ENCODE measurements at places on chromosomes 12 and 14. TPM values are rescaled to one million over a fixed set of nuclear protein-coding genes. Genes with fewer than 3 reads are reported as not detected.

- H3K36me3 ChIP-seq, result no peaks in the 10 kb centered on the region
- no peaks in the 10 kb centered on the region for H3K4me1 ChIP-seq
- H3K27ac ChIP-seq, result no peak overlapping the region
- peaks cover 2% of the 10 kb centered on the region for H3K27me3 ChIP-seq
- no peak overlapping the region for H3K4me3 ChIP-seq
- DNase-seq, result no peak
Observed at GRCh38 chr12:8564656-8565055, 24.0 kb upstream of the CLEC4E start.

DNA sequence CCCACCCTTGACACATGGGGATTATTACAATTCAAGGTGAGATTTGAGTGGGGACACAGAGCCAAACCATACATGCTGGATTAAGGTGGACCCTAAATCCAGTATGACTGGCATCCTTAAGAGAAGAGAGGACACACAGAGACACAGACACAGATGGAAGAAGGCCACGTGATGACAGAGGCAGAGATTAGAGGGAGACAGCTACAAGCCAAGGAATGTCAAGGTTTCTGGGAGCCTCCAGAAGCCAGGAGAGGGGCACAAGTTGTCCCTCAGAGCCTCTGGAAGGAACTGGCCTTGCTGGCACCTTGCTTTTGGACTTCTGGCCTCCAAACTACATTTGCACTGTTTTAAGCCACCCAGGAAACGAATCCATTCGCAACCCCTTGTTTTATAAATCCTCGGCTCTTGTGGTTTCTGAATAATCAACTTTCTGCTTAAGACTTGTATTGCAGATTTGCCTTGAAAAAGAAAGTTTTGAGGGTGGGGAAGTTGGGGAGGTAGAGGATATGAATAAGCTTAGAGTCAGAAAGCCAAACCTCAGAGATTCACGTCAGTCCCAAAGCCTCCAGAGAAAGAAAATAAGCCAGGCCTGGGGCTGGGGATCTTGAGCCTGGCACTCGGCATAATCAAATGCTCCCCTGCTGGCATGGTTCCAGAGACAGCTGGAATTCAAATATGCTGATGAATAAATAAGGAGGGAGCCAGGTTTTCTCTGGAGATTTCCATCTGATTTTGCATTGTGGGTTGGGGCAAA, 224.2 kb upstream of the PWP1 start:
- no peaks in the 10 kb centered on the region for H3K36me3 ChIP-seq
- H3K4me1 ChIP-seq, result no peaks in the 10 kb centered on the region
- H3K27me3 ChIP-seq, result no peaks in the 10 kb centered on the region
- no peak overlapping the region for H3K27ac ChIP-seq
- DNase-seq, result no peak

Gene SLC22A17
- 1.9 TPM for total RNA-seq

DNA sequence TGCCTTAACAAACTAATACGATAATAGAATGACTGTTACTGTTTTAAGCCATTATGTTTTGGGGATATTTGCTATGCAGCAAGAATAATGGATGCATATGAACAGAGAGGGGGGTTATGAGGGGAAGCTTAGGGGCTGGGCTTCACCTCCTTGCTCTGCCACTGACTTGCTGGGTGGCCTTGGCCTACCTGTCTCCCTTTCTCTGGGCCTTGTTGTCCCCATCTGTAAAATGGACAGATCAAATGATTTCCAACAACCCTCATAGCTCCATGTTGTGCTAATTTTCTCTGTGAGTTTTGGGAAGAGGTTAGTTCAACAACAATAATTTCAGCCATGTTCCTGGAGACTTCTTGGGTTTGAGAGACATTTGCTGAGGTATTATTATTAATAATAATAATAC, 119.6 kb downstream of the VRK1 start:
- no peak for DNase-seq
- no peaks in the 10 kb centered on the region for H3K36me3 ChIP-seq
- no peak overlapping the region for H3K4me3 ChIP-seq
- no peak overlapping the region for H3K27ac ChIP-seq

Gene FBLN5
- total RNA-seq, result 28.6 TPM

DNA sequence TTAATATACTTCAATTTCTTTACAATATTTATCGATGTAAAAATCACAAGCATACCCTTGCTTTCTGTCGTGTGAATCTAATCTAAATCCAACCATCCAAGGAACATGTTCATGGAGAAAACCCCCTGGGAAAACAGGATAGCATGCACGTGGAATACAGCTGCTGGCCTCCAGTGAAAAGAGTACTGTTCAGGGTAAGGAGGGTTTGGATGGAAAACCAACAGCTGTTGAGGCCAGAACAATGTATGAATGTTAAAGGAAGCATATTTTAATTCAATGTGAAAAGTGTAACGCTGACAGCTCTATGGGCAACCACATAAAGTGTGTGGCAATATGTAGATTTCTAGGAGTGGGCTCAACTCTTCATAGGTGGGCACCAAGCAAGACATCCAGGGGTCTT, 344.0 kb downstream of the TMEM132D start:
- H3K4me3 ChIP-seq, result no peak overlapping the region
- no peaks in the 10 kb centered on the region for H3K4me1 ChIP-seq
- no peak for DNase-seq
- H3K27ac ChIP-seq, result no peak overlapping the region

- no peak overlapping the region for H3K4me3 ChIP-seq
- H3K36me3 ChIP-seq, result no peaks in the 10 kb centered on the region
- no peaks in the 10 kb centered on the region for H3K27me3 ChIP-seq
- H3K4me1 ChIP-seq, result no peaks in the 10 kb centered on the region
Observed at GRCh38 chr14:56059054-56059453, 59.2 kb upstream of the PELI2 start.

DNA sequence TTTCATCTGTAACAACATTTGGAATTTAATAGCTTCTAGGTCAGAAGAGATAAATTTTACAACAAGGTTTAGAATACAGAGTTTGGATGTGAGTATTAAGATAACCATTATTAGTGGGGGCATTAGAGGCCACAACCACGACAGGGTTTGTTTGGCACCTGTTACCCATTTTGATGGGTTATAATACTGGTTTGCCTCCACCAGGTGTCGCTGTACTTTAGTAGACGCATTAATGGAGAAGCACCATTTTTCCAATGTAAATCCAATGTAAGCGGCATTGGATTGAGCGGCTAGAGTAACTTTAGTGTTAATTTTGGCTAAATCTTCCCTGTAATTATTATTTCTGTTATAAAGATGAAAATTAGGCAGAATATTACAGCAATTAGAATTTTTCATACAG, 136.2 kb downstream of the SLCO1B3 start:
- H3K36me3 ChIP-seq, result no peaks in the 10 kb centered on the region
- H3K27me3 ChIP-seq, result no peaks in the 10 kb centered on the region
- H3K27ac ChIP-seq, result no peak overlapping the region
- H3K4me3 ChIP-seq, result no peak overlapping the region
- no peak for DNase-seq

GRCh38 chr14:57831981-57832380, 33.9 kb downstream of the SLC35F4 start:
- H3K27ac ChIP-seq, result no peak overlapping the region
- H3K4me1 ChIP-seq, result no peaks in the 10 kb centered on the region
- DNase-seq, result no peak
- no peaks in the 10 kb centered on the region for H3K27me3 ChIP-seq

GRCh38 chr12:84561351-84561750, 351.2 kb downstream of the SLC6A15 start:
- H3K36me3 ChIP-seq, result no peaks in the 10 kb centered on the region
- no peak overlapping the region for H3K4me3 ChIP-seq
- no peaks in the 10 kb centered on the region for H3K27me3 ChIP-seq
- no peak for DNase-seq
- H3K27ac ChIP-seq, result no peak overlapping the region

Gene FAM234B
- total RNA-seq, result 4.0 TPM

GRCh38 chr14:90332271-90332584, 487 bp upstream of the NRDE2 start:
- DNase-seq, result no peak
- H3K27me3 ChIP-seq, result peaks cover 15% of the 10 kb centered on the region
- H3K27ac ChIP-seq, result peak overlapping the region; percentile 88
- peak overlapping the region; percentile 76 for H3K4me3 ChIP-seq
- H3K36me3 ChIP-seq, result no peaks in the 10 kb centered on the region

DNA sequence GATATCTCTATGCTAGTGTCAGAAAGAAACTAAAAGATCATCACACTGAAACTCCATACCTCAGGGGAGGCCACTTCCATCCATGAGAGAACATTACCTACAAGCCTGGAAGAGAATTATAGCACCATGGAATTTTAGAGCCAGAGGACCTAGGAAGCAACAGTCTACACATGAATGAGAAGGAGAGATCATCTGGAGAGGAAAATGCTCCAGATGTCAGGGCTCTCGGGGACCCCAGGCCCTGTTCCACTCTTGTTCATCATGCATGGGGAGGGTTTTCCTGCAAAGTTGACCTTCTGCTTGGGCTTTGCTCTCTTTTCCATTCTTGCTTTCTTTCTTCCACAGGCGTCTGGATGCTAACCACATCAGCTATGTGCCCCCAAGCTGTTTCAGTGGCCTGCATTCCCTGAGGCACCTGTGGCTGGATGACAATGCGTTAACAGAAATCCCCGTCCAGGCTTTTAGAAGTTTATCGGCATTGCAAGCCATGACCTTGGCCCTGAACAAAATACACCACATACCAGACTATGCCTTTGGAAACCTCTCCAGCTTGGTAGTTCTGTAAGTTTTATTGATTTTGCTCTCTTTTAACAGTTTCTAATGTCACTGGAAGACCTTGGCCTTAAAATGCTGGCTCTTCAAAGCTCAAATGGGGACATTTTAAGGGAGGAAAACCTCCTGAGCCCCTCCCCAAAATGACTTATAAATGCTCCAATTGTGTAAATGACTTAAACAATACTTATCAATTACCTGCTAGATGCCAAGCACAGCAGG, 110.7 kb downstream of the ZFC3H1 start:
- no peak for DNase-seq
- H3K27me3 ChIP-seq, result no peaks in the 10 kb centered on the region
- H3K36me3 ChIP-seq, result no peaks in the 10 kb centered on the region
- no peak overlapping the region for H3K27ac ChIP-seq
- H3K4me1 ChIP-seq, result no peaks in the 10 kb centered on the region
- H3K4me3 ChIP-seq, result no peak overlapping the region

Gene ARHGDIB
- total RNA-seq, result 27.1 TPM

DNA sequence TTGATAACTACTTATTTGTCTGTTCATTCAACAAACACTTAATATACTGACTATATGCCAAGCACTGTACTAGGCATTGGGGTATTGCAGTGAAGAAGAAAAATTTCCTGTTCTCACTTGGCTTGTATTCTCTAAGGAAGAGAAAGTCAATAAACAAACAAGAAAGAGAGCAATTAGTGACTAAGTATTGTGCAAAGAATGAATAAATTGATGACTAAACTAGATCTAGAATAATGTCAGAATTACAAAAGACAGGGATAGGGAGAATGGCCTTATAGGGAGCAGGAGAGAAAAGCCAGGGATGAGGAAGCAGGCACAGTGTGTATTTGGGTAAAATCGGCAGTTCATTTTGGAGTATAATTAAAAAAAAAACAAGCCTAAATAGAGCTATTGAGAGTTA, 4.2 kb upstream of the LIN7A start:
- no peaks in the 10 kb centered on the region for H3K27me3 ChIP-seq
- no peaks in the 10 kb centered on the region for H3K36me3 ChIP-seq

DNA sequence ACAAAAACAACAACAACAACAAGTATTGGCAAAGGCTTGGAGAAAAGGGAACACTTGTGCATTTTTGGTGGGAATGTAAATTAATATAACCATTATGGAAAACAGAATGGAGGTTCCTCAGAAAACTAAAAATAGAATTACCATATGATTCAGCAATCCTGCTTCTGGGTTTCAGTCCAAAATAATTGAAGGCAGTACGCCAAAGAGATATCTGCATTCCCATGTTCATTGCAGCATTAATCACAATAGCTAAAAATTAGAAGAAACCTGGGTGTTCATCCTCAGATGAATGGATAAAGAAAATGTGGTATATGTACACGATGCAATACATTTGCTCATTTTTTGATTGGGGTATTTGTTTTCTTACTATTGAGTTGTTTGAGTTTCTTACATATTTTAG, 813.0 kb downstream of the NRXN3 start:
- H3K27ac ChIP-seq, result no peak overlapping the region
- DNase-seq, result no peak
- no peaks in the 10 kb centered on the region for H3K4me1 ChIP-seq
- no peak overlapping the region for H3K4me3 ChIP-seq
- no peaks in the 10 kb centered on the region for H3K27me3 ChIP-seq

- H3K36me3 ChIP-seq, result no peaks in the 10 kb centered on the region
- no peak for DNase-seq
- no peak overlapping the region for H3K4me3 ChIP-seq
- H3K4me1 ChIP-seq, result no peaks in the 10 kb centered on the region
Observed at GRCh38 chr12:68568922-68569569, 41.7 kb upstream of the RAP1B start.

Gene LRRC9
- not detected for total RNA-seq

Gene C1RL
- total RNA-seq, result 14.6 TPM

Gene PRICKLE1
- 2.3 TPM for total RNA-seq

Gene C12orf56
- not detected for total RNA-seq

Gene CARMIL3
- 0.04 TPM for total RNA-seq

DNA sequence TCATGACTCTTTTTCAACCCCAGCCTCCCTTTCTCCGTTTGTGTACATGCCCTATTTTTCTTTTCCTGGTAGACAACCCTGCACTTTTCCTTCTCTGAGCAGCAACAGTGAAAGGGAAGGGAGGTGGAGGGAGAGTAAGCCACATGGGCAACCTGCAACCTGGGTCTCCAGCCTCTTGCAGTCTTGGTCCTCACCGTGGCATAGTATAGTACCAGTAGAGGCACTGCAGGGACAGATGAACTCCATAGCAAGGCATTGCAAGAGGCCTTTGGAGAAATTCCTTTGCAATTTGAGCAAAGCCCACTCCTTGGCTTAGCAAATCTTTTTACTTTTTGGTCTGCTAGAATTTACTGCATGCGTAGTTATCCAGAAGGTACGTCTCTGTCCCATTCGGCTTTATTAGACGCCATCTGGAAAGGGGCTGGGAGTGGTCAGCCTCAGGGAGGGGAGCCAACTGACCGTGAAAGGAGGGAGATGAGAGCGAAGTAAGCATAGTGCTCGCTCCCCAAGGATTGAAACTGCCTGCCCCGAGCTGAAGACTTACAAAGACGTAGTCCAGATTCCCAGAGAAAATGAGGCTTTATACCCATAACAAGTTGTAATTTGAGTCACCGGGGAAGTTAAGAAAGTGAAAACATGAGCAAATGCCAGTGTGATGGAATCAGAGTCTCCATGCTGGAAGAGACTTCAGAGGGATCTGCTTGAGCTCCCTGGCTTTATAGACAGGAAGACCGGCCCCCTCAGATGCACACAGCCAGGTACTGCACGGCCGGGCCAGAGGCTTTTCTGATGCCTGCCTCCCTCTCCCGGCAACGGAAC, 332.0 kb downstream of the CACNA1C start:
- H3K36me3 ChIP-seq, result no peaks in the 10 kb centered on the region
- no peak overlapping the region for H3K4me3 ChIP-seq
- no peaks in the 10 kb centered on the region for H3K27me3 ChIP-seq

Measured in psoas muscle (tissue), 8 donors.